ENCODE measurements at places on chromosomes 1 and 21.
A peak's percentile ranks its signal among the peaks of the same experiment; 100 is the strongest.

DNA sequence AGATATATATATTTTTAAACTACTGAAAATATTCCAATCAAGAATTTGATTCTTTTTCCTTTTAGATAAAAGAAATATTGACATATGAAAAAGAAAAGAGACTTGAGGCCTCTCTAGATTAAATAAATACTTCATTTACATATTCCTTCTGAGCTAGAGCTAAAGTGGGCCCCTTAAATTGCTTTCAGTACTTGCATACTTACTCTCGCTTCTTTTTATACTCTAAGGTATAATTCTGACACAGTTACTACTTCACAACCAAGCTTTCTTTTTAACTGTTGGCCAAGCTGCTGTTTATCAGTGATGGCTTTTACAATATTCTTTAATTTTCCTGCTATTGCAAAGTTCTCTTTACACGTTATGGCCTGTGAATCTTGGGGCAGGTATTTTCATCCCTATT is 24.6 kb downstream of the EXTL2 start:
- DNase-seq = no peak

DNA sequence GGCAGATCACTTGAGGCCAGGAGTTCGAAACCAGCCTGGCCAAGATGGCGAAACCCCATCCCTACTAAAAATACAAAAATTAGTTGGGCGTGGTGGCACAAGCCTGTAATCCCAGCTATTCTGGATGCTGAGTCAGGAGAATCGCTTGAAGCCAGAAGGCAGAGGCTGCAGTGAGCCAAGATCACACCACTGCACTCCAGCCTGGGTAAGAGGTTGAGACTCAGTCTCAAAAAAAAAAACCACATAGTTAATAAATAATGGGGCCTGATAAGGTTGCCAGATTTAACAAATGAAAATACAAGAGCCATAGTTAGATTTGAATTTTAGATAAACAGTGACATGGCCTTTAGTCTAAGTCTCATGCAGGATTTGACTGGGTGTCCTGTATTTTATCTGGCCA is 175.7 kb downstream of the ZZZ3 start:
- DNase-seq = no peak

DNA sequence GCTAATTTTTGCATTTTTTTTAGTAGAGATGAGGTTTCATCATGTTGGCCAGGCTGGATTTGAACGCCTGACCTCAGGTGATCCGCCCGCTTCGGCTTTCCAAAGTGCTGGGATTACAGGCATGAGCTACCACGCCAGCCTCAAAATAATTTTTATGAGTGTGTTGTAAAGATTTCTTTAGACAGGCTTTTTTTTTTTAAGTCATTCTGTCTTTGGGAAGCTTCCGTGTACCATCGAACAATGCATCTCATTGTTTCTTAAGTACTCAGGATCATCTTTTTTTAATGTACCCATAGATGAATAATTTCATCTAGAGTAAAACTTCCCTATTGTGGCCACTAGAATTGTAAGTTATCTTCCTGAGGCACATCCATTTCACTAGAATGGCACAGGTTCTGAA is 19.6 kb upstream of the SDC3 start:
- no peak for DNase-seq

DNA sequence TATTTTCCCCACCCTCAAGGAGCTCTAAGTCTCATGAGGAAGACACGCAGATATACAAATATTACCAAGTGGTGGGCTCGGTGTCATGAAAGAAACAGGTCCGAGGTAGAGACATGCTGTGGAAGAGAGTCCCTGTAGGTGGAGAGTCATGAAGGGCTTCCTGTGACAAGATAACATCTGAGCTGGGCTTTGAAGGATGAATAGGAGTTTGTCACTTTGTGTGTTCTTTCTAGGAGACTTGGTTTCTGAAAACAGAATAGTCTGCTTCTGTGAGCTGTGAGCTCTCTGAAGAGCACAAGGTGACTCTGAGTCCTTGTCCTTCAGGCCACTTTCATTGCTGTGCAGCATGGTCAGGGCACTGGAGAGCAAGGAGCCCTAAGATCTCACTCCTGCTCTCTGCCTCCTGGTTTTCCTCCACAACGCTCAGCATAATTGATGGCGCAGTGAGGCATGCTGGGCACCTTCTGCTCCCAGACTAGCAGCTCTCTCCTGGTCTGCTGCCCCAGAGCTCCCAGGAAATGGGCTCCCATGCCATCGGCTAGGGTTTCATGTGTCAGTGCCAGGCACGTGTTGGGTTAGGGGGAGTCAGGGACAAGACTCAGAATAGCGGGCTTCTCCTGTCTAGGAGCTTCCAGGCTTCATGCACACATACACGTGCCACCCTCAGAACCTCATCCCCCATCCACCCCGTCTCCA is 209.9 kb upstream of the CSF3R start:
- DNase-seq = no peak

DNA sequence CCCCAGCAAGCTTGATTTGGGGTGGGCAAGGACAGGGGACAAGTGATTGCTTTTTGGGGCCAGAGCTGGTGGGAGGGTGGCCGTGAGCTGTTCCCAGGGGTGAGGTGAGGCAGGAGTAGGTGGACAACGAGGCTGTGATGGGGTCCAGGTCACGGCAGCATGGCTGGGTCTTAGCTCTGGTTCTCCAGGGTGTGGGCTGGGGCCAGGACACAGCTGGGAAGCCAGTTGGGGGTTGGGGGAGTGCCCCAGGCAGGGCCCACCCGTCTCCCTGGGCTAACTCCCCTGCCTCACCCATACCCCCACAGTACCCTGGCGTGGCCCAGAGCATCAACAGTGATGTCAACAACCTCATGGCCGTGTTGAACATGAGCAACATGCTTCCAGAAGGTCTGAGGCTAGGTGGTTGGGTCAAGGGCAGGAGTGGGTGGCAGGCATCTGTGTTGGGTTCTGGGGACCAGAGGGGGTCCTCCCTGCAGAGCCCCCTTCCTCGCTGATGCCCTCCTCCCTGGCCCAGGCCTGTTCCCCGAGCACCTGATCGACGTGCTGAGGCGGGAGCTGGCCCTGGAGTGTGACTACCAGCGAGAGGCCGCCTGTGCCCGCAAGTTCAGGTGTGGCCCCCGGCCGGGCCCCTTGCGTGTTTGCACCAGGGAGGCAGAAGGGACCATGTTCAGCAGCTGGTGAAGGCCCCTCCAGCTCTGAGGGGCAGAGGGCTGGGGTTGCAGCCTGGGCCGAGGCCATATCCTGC is 43.3 kb downstream of the COQ8A start:
- DNase-seq = no peak

- DNase-seq = no peak
Observed at GRCh38 chr1:212791261-212791675, 309 bp downstream of the NSL1 start.

DNA sequence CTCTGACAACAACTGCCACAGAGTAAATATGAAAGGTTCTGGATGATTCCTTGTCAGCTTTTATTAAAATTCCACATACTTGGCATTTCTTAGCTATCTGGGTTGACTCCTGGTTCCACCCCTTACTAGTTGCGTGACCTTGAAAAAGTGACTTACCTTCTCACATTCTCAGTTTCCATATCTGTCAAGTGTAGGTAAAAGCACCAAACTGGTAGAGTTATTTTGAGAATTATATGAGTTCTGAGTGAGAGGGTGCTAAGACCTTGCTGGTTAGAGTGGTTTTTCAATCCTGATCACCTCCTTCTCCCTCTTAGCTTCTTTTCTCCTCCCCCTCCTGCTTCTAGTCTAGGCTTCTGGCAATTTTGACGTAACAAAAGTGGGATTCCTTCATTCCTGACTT is 83.4 kb upstream of the ABCD3 start:
- DNase-seq = no peak

- no peak for DNase-seq
Observed at GRCh38 chr1:117147856-117148588, 26.5 kb upstream of the TRIM45 start.

GRCh38 chr1:156895927-156896326 is 2.4 kb downstream of the PEAR1 start:
- no peak for DNase-seq

- DNase-seq = no peak
Observed at GRCh38 chr21:31117128-31117916, 79.0 kb upstream of the KRTAP19-8 start.

GRCh38 chr1:84668185-84668584 is 22.1 kb downstream of the SSX2IP start:
- DNase-seq = no peak

DNA sequence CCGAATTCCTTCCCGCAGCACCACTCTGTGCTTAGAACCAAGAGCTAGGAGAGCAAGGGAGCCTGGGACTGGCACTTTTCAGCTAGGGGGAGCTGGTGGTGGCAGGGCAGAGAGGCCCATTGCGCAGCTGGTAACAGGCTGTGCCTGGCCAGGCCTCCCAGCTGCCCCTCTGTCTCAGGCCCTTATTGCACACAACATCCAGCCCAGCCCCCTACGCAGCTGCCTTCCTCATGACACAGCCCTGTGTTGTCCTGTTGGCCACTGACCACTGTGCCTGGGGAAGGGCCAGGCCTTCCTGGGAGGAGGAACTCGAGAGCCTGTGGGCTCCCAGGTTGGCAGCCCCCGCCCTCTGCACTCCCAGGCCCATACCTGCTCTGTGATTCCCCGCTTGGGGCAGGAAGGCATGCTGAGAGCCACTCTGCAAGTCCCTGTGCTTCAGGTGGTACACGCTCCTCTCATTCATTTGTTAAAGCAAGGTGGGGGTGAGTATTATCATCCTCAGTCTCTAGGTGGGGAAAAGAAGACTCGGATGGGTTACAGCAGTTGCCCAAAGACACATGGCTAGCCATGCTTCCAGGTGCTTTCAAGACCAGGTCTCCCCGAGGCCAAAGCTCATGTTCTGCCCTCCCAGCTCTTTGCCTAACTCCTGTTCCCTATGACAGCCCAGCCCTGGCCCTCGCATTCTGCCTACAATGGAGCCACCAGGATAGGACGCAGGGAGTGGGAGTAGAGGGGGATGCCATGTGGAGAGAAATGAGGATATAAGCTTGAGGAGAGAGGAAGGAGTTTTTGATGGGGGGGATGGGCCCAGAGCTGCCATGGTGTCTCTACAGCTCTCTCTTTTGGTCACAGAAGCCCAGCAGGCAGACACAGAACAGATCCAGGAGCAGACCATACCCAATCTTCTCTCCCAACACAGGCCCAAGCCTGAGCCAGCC is 81.8 kb downstream of the TMEM53 start:
- no peak for DNase-seq

DNA sequence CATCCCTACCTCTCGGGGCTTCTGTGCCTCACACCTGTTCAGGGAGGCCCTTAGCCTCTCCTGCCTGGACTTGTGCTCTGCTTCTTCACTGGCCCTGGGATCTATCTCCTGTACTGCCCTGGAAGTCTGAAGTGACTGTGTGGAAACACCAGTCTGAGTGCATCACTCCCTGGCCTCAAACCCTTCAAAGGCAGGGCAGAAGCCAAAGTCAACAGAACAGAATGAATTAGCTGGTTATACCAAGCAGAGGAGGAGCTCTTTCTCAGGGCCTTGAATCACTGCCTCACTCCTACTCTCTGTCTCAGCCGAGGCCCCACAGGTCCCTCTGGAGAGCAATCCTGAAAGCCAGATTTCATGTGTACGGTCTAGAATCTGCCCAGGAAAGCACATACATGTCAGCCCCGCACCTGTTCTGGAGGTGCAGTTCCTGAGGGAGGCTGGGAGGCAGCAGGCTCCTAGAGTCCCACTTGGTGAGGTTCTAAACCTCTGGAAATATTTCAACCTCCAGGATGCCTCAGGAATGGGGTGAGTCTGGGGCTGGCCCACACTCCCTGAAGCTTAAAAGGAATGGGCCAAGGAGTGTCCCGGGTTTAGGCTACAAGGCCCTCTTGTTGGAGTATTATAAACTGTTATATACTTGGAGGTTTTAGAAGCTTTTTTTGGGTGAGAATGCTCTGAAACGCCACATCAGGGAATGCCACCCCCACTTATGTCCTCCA is 98.3 kb downstream of the ABCA4 start:
- no peak for DNase-seq

DNA sequence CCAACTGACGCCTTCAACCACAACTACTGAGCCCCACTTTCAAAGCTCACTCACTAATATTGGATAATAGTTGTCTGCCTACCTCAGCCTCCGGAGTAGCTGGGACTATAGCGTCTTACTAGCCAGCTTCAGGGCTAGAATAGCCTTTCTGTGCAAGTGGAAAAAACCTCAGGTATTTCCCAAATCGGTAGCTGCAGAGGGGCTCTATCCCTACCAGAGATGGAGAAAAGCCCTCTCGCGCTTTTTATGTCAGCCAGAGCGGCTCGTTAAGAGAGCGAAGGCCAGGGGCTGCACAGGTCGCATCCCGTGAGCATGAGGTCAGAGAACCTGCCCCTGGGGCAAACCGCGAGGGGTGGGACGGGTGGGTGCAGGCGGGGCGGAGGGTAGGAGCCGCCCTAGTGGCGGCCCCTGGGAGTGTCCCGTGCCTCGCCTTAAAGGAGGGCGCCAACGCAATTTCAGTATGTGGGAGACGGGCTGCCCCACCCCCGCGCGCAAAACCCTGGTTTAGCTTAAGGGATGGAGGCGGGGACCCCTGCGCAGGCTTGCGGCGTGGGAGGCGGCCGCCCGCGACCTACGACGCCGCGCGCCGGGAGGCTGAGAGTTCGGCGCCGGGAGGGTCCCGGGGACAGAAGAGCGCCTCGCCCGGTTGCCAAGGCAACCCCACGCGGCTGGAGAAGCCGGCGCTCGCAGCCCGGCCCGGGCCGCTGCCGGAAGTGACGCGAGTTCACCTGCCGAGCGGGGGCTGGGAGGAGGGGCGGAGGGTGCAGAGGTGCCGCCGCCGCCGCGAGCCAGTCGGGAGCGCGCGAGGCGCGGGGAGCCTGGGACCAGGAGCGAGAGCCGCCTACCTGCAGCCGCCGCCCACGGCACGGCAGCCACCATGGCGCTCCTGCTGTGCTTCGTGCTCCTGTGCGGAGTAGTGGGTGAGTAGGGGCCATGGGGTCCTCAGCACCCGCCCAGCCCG is at the start of gene CXADR:
TSS of gene CXADR (plus strand) at position 791 of the 961 bp plus-strand sequence. CDS start at position 878, 87 bp downstream.
- peak; percentile 30 for DNase-seq

- no peak for DNase-seq
Observed at GRCh38 chr1:234896477-234897389, 231.9 kb downstream of the TOMM20 start.

- DNase-seq = no peak
Observed at GRCh38 chr1:151536499-151536898, 3.6 kb upstream of the TUFT1 start.

- DNase-seq = no peak
Observed at GRCh38 chr1:27491748-27492700, 2.1 kb upstream of the WASF2 start.

GRCh38 chr1:153922076-153922971 is 448 bp downstream of the GATAD2B start:
- DNase-seq = no peak

DNA sequence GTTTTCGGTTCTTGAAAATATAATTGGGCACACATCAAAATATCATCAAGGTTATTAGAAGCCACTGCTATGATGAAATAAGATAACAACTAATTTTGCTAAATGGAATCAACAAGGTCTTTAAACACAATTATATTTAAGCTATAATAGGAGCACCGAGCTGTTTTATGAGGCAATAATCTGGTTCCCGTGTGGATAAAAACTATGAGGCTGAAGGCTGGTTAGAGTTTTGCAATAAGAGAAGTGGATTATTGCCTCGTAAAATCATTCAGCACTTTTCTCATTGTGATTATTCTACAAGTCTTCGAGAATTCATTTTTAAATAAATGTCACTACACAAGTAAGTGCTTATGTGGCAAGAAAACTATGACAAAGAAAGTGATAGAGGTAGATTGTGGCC is 975.7 kb upstream of the ADGRL2 start:
- no peak for DNase-seq
